ENCODE measurements at places on chromosomes 2 and 18.

DNA sequence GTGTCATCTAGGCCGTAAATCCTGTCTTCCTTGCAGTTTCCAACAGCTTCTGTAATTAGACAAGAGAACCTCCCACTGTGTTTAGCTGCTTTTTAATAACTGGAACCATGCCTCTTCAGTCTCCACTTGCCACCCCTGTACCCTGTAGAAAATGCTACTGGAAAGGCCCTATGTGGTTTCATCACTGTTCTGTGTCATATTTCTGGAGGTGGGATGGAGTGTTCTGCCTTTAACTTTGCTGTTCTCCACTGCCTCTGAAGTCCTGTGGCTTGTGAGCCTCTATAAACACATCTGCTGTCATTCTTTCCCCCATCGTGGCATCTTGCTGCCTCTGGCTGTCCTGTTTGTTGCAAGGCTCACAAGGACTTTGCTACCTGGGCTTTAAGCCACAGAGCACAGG lies 17.9 kb downstream of the MGAT5 start:
- DNase-seq, result no peak

DNA sequence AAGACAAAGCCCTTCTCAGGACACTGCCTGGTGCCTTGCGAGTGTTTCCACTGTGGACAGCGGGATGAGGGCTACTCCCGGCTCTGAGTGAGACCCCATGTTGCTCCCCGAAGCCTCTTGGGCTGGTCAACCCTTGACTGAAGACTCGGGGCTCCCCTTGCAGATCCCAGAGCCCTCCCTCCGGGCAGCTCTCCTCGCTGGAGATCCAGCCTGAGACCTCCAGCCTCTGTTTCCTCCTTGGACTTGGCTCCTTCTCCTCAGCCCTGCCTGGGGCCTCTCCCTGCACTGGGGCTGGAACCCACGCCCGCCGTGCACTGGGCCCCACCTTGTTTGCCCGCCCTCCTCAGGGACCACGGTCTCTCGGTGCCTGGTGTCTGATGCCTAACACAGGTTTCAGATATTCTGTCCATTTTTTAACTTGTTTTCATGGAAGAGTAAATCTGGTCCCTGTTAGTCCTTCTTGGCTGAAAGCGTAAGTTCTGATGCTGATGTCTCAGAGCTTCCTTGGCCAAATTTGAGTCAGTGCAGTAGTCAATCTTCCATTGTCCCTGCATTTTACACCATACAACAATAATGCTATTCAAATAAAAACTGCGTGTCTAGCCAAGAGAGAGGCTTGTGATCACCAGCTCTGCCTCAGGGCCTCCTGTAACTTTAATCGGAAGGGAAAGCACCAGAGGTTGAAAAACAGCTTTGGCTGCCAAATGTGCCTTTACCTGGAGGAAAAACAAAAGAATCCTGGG lies 139.3 kb upstream of the CTDP1 start:
- DNase-seq, result no peak

DNA sequence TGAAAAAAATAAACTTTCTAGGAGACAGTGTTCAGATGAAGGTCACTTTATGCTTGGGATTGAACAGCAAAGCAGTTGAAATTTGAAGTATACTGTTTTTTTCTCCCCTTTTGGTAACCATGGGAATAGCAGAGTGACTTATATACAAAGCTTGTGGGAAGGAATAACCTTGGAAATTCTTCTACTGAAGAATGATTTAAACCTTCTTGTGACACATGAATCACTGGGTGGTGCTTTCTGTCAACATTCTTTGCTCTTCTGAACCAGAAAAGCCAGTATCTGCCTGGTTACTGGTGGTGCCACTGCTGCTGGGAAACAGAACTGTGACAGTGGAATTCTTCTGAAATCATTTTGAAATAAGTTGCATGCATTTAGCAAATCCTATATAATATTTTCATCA lies 39.4 kb upstream of the RND3 start:
- no peak for DNase-seq

DNA sequence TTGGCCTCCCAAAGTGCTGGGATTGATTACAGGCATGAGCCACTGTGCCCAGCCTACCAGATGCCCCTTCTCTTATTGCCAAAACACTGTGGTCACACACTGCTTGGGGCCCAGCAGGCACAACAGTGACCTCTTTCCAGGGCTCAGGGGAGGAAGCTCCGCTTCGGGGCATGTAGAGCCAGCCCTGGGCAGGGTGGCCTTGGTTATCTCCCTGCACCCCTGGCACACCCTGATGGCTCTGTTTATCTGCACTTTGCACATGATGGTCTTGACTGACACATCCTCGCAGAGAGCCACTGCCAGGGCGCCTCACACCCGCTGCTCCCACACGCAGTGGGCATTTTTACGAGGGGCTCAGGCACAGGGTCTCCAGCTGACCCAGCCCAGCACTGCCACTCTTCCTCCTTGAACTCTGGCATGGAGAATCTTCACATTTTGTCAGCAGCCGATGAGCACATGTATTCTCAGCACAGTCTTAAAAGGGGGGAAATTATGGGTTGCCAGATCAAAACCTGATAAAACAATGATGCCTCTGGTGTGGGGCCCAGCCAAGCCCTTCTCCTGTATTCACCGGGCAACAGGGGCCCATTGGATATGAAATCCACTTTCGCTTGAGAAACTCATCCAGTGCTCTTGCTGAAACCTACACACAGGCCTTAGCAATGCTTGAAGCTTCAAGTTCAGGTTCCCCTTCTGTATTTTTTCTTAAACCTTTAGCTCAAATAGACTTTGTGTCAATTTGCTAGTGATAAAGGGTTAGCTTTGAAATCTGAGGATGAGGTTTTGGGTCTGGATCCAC lies 5.9 kb downstream of the GYPC start:
- DNase-seq, result no peak

DNA sequence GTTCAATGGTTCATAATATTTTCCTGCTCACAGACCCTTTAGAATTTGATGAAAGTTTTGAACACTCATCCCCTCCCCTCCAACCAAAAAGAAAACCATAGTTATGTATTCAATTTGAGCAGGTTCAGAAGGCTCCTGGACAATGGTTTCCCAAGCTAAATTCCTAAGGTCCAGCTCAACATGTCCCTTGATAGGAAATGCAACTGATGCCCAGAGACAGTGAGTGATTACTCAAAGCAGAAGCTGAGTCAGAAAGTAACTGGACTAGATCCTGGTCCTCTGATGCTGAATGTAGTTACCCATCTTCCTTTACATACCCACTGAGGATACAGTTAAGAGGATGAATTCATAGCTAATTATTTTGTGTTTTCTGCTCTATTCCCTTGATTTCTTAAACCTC lies 218.9 kb upstream of the NCKAP5 start:
- DNase-seq, result no peak

GRCh38 chr2:120461092-120461491 lies 115.2 kb downstream of the INHBB start:
- no peak for DNase-seq

DNA sequence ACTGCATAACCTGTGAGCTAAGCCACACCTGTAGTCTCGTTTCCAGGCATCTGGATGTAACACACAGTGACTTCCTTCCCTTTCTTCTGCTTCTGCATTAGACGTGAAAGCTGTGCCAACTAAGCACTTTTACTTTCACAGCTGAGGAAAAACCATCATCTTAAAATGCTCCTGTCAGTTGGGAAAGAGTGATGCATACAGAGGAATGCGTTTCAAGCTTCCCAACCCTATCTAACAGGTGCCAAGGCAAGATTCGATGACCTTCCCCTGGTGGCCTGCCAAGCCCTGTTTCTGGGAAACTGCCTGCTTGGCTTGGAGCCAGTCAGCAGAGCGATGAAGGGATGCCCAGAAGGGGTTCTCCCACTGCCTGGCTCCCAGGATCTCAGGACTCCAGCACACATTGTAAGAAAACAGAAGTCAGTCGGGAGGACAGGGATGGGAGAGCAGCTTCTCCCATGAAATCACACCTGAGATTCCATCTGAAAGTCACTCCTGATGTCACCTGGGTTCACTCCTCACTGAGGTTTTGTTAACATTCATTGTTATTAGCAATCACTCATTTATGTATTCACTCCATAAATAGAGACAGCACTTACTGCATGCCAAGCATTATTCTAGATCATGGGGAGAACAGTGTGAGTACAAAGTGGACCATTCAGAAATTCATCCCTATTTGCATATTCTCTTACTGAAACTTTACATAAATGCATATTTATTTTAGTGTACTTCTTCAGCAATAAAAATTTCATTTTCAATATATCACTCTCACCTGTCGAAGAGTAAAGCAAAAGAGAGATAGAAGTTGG lies 64.1 kb downstream of the DTNA start:
- peak; percentile 41 for DNase-seq

DNA sequence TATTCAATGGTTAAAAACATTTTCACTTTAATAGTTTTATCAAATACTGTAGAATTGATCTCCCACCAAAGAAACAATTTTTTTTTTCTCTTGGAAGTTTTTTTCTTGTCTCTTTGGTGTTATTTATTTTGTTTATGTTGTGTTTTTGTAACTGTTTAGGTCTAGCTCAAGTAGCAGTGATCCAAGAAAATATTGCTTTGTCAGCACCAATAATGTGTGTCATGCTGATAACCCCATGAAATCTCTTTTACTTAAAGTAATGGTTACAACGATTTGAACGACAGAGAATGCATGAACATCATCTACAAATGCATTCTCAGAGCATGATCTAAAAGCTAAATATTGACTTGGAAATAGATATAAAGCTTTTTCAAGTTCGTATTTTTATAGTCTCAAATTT lies 122.9 kb downstream of the DOK6 start:
- DNase-seq, result no peak

- no peak for DNase-seq
These were observed 32.1 kb downstream of the DSEL start for GRCh38 chr18:67484458-67484857.

DNA sequence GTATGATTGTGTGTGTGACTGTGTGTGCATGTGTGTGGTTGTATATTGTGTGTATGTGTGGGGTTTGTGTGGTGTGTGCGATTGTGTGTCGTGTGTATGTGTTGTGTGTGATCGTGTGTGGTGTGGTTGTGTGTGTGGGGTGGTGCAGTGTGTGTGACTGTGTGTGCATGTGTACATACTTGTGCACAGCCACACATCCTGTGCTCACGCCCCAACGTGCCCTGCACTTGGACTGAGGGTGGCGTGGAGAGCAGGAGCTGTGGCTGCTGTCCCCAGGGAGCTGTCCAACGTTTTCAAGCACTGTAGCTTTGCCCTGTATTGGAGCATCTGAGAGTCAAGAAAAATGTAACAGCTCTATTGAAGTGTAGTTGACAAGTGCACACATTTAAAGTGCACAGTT lies 243.2 kb upstream of the HDAC4 start:
- DNase-seq, result no peak

GRCh38 chr18:58221060-58221725 lies 177.2 kb downstream of the NEDD4L start:
- DNase-seq, result no peak

- DNase-seq, result no peak
These were observed 67.8 kb downstream of the QPCT start for GRCh38 chr2:37412231-37412630.

DNA sequence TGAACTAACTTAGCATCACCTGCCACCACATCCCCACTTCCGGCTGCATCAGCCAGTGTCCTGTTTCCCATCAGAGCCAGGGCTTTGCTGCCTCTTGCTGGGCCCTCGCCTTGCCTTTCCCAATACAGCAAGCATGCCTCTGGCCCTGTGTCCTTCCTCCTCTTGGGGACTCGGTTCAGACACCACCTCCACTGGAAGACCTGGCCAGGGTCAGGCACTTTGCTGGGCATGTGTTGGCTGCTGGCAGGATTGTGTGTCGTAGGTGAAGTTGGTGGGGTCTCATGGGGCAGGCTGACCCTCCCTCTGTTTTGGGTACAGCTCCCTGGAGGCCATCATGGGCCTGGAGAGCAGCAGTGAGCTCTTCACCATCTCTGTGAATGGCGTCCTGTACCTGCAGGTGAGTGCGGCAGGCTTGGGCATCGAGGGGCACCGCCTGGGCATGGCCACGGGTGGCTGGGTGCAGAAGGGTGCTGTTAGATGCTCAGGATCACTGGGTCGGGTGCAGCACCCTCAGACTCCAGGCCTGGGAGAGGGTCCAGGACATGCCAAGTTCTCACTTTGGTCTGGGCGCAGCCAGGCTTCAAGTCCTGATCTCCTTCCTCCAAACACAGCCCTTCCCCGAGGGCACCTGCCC lies 6.6 kb downstream of the ERFE start:
- DNase-seq, result no peak

- no peak for DNase-seq
These were observed 340.1 kb downstream of the ARHGAP15 start for GRCh38 chr2:143469323-143469722.

GRCh38 chr2:170362871-170363631 lies 185.1 kb downstream of the MYO3B start:
- DNase-seq, result no peak

- DNase-seq, result no peak
These were observed 166.5 kb upstream of the SPOPL start for GRCh38 chr2:138335036-138335435.

DNA sequence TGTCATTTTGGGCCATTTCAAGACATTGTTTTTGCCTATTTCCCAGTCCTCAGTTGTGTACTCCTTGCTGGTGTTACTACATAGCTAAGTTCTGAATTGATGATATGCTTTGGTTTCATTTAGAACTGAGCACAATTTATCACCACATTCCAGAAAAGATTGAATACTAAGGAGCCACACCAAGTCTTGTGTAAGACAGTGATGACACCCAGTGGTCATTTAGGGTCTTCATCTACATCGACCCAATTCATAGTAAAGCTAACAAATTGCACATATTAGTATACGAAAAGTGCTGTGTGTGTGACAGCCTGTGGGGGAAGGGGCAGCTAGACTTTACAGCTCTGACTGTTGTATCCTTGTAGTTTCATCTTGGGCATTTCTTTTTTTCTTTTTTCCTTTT lies 10.9 kb upstream of the DLX2 start:
- DNase-seq, result peak; percentile 63

DNA sequence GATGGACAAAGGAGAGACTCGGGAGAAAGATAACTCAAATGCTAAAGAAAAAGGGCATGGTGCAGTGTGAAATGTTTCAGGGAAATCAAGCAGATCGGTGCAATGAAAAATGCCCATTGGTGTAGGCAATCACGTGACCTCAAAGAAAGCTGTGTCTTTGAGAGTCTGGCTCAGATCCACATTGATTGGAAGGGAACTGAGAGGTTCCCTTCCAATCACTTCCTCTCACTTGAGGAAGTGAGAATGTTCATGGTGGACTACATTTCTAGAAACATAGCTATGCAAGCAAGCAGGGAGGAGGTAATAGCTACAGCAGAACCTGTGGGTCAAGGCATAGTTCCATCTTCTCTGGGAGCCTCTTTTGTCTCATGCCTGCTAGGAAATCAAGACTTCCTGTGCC lies 187.4 kb downstream of the LPIN1 start:
- no peak for DNase-seq

- peak; percentile 60 for DNase-seq
These were observed 118.7 kb downstream of the ZFP36L2 start for GRCh38 chr2:43107679-43108078.

DNA sequence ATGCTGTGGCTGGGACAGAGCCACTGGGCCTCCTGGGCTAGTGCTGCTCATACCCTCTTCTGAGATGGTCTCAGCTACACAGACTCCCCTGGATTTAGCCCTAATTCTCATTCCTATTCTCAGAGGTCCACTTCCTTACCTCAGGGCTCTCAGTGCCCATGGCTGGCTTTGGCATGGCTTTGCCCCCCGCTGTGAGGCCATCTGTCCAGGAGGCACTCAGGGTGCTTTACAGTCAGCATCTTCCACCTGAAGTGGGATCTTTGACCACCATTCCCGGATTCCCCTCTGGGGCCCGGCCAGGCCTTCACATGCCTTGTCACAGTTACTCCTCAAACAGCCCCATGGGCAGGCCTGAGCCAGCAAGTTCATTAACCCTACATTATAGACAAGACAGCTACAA lies 161.8 kb downstream of the CELF4 start:
- no peak for DNase-seq

Data from Kasumi-1 (cell line).